ENCODE measurements at places on chromosomes 2 and 18.

- DNase-seq, result no peak
Observed at GRCh38 chr2:67631483-67631882, 234.3 kb downstream of the ETAA1 start.

DNA sequence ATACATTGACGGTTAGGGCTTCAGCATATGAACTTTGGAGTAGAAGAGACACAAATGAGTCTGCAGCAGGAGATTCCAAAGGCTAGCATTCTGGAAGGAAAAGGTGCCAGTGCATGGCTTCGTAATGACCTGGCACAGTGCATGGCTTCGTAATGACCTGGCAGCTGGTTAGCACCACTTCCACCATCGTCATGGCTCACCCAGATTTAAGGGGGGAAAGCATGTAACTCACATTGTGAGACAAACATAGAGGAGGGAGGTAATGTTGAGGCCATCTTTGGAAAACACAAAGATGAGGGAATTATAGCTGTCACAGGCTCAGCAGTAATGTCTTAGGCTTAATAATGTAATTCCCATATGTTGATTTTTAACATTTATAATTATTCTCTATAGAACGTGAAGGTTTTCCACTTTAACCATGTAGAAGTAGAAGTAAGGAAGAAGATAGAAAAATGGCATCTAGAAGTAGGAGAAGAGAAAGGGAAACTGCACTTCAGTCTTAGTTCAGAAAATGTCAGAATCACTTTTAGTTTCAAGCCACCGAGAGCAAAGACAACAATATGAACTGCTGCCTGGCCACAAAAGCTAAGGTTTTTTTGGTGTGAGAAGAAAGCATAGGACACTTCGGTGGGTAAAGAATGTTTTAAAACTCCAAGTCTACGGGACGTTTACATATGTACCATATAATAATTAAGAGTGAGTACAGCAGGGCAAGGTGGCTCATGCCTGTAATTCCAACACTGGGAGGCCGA is 6.8 kb upstream of the STK25 start:
- DNase-seq, result no peak

DNA sequence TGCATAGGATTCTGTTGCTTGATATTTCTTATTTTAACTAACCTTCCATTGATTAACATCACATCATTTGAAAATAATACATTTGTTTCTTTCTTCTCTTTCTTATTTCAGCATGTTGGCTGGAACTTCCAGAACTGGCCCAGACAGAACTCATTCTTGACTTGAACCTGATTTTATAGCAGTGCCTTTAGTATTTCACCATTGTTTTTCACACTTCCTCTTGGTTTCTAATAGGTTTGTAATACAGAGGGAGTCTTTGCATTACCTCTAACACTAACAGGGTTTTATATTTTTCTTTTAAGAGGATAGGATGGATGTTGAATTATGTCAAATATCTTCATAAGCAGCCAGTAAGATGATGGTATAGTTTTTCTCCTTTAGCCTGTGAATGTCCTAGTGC is 39.2 kb downstream of the SEMA4F start:
- DNase-seq, result no peak

- no peak for DNase-seq
Observed at GRCh38 chr18:2956056-2956455, 56.9 kb downstream of the LPIN2 start.

- no peak for DNase-seq
Observed at GRCh38 chr2:212998626-212999359, 152.6 kb downstream of the IKZF2 start.

DNA sequence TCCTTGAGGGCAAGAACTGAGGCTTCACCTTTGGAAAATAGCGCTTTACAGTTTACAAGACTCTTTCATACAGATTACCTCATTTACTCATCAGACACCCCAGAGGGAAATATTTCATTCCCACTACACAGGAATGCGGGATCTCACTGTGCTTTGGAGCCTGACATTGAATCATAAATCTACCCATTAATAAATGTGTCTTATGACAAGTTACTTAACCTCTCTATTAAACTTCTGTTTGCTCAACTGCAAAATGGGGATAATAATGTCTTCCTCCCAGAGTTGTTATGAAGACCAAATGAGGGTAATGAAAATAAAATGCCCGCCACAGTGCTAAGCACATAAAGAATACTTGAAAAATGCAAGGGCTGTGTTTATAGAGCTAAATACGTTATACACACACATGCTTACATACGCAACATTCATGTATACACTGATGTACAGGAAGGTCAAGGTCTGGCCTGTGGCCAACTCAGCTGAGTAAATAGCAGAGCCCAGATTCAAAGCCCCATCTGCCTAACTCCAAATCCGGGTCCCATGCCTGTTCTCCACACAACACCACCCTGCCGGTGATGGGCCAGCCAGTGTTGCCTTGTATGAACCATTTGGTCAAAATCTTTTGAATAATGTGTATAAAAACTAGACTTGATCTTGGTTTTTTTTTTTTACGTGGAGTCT is 77.8 kb upstream of the STPG4 start:
- no peak for DNase-seq

DNA sequence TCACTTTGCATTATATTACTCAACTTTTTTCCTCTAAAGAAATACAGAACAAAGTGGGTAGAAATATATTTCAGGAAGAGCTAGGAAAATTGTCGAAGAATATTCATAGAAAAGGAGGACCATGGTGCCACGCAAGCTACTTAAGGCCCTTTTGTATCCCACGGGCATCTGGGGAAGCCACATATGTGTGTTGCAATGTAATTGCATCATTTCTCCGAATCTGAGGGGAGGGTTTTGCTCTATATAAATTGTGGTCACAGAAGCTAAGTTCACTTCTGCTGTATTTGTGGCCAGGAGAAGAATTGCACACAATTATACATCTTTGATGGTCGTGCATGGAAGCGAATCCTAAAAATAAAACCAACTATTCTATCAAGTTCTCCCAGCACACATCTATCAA is 360.3 kb downstream of the IRS1 start:
- no peak for DNase-seq

GRCh38 chr2:4791488-4791887 is 900.7 kb upstream of the SOX11 start:
- DNase-seq, result no peak
